ENCODE measurements at places on chromosomes 13 and 19. TPM values are rescaled to one million over a fixed set of nuclear protein-coding genes. Genes with fewer than 3 reads are reported as not detected.

Gene SPACA7
- not detected for total RNA-seq

Gene NKPD1
- 1.2 TPM for total RNA-seq

Gene BABAM1
- 70.7 TPM for total RNA-seq

Gene GRK1
- total RNA-seq: not detected

Gene KCNN1
- 0.41 TPM for total RNA-seq

Gene RAB3A
- total RNA-seq: 2.1 TPM

Gene ZNF440
- 9.8 TPM for total RNA-seq

Gene EGLN2
- total RNA-seq: 58.7 TPM

Gene SYCN
- total RNA-seq: not detected

Gene OVOL3
- not detected for total RNA-seq

Gene TJP3
- total RNA-seq: 5.4 TPM

Gene ZNF229
- total RNA-seq: 12.3 TPM

Gene SPACA4
- total RNA-seq: not detected

Gene MTUS2
- total RNA-seq: 11.2 TPM

Gene OR4F17
- not detected for total RNA-seq

Gene CD37
- total RNA-seq: 2.3 TPM

Gene KASH5
- total RNA-seq: not detected

Gene PLEKHF1
- total RNA-seq: 52.9 TPM

Gene NLRP9
- total RNA-seq: not detected

Gene LILRA5
- total RNA-seq: not detected

Gene ZNF426
- 18.8 TPM for total RNA-seq

Gene ZNF730
- 8.6 TPM for total RNA-seq

Gene CLC
- total RNA-seq: not detected

Gene CYP2F1
- 3.1 TPM for total RNA-seq

Gene ZNF677
- 19.0 TPM for total RNA-seq

Gene IGFL3
- not detected for total RNA-seq

Gene PLPP2
- total RNA-seq: 13.0 TPM

Gene CD79A
- total RNA-seq: 3.5 TPM

Gene PRRG2
- 3.4 TPM for total RNA-seq

Gene ZNF382
- total RNA-seq: 21.0 TPM

Gene PLPPR3
- total RNA-seq: 0.31 TPM

Gene CYP4F12
- 25.2 TPM for total RNA-seq

Gene DHDH
- total RNA-seq: not detected

Gene SHISA7
- not detected for total RNA-seq

Gene CBARP
- 1.1 TPM for total RNA-seq

Gene SLC1A5
- 16.4 TPM for total RNA-seq

Gene TSHZ3
- 9.5 TPM for total RNA-seq

Gene OR7C1
- 0.31 TPM for total RNA-seq

Gene CELF5
- 0.10 TPM for total RNA-seq

Gene CEACAM19
- total RNA-seq: 2.5 TPM

Gene RFXANK
- total RNA-seq: 24.0 TPM

Gene TMEM59L
- 12.0 TPM for total RNA-seq

Gene SYT5
- not detected for total RNA-seq

Gene ZNF135
- total RNA-seq: 11.3 TPM

Gene KLHL1
- 0.31 TPM for total RNA-seq

Gene ANGPTL8
- not detected for total RNA-seq

Gene KCNRG
- total RNA-seq: 4.3 TPM

Gene FOXA3
- total RNA-seq: 0.21 TPM

Gene SOX21
- total RNA-seq: 0.41 TPM

Gene EID2B
- 5.0 TPM for total RNA-seq

Gene FUT3
- total RNA-seq: 10.8 TPM

Gene DIRAS1
- total RNA-seq: 2.7 TPM

Gene COL4A1
- 1,052 TPM for total RNA-seq

Gene PLEKHG2
- 20.9 TPM for total RNA-seq

Gene OLFM2
- total RNA-seq: 22.9 TPM

Gene ZNF506
- 31.9 TPM for total RNA-seq

Gene FGF21
- not detected for total RNA-seq
